ENCODE measurements at places on chromosomes 7 and 10.
A peak's percentile ranks its signal among the peaks of the same experiment; 100 is the strongest.

DNA sequence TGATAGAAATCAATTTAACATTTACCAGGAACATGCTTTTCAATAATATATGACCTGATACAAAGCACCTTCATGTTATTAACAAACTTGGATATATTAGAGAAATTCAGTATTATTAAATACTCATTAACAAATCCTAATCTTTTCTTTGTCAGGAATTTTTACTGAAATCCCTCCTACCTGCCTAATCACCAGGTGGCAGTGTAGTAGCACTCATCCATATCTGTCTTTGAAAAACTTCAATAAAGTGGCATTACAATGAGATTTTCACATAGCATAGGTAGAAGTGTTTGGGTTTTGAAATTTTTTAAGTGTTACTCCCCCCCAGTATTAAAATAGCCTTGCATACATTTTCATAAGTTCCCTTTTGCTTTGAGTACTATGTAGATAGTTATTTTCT, 1246.6 kb upstream of the LRRN3 start:
- DNase-seq: peak; percentile 28

DNA sequence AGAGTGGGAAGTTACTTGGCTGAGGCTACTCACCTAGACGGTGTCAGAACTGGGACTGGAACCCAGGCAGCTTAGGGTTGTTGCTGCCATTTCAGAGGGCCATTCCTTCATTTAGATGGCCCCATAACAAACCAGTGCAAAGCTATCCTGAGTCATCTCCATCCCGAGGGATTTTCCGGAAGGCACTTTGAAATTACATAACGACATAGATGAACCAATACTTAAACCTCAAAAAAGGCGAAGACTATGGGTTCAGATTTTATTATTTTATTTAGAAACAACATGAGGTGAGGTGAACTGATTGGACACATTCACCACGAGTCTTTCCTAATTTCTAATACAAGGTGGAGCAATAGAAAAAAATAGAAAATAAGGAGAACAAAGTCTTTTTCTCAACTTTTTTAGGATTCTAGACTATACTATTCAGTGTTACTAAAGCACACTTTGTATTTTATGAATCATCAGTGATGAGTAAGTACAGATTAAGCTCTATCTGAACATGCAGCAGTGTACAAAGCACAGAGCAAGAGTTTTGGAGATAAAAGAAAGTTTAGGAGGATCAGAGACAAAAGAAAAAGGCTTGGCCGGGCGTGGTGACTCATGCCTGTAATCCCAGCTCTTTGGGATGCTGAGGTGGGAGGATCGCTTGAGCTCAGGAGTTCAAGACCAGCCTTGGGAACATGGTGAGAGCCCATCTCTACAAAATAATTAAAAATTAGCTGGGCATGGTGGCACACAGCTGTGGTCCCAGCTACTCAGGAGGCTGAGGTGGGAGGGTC, 79.5 kb upstream of the SVIL start:
- DNase-seq: peak; percentile 62

- DNase-seq: no peak
Observed at GRCh38 chr10:31886885-31887284, 41.7 kb downstream of the ARHGAP12 start.

DNA sequence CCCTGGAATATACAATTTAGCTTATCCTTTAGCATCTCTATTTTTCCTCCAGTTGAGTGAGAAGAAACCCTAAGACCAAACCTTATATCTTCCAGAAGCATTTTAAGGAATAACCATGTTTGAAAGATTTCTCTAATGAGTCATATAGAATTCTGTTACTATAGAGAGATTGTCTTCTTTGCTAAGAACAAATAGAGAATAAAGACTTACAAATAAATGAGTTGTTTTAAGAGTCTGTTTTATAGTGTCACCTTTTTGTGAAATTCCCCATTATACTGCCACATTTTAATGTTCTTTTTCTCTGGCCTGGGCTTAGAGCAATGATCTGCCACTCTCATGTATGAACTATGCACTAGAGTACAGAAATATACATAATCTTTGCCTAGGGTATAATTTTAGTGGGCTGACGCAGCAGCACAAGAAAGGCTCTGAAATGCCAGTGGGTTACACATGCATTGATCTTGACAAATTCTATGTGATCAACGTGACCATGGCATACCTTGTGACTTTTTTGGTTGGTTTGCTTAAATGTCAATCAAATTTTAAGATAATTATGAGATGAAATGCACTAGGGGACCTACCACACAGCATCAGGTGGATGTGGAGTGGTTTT, 145.1 kb upstream of the MKLN1 start:
- no peak for DNase-seq

DNA sequence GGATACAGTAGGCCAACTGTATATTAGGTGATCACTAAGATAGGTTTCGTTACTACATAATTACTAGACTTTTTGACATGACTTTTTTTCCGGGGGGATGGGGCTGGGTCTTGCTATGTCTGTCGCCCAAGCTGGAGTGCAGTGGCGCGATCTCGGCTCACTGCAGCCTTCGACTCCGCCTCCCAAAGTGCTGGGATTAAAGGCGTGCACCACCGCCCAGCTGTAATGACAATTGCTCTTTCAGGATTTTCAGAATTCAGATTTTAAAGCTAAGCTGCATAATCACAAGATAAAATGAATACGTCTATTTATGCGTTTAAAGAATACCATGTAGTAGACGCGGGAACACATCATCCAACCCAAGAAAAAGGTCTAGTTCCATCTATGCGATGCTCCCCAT, 982 bp downstream of the IDI1 start:
- DNase-seq: no peak

- DNase-seq: no peak
Observed at GRCh38 chr10:130432271-130432670, 296.1 kb downstream of the GLRX3 start.

GRCh38 chr10:120420421-120420820, 36.6 kb upstream of the PLPP4 start:
- no peak for DNase-seq
